AG08395 (cell line): ENCODE measurements at places on chromosomes 11 and 22.
A peak's percentile ranks its signal among the peaks of the same experiment; 100 is the strongest.

GRCh38 chr11:111335549-111335948, 37.2 kb downstream of the POU2AF3 start:
- no peak for DNase-seq

DNA sequence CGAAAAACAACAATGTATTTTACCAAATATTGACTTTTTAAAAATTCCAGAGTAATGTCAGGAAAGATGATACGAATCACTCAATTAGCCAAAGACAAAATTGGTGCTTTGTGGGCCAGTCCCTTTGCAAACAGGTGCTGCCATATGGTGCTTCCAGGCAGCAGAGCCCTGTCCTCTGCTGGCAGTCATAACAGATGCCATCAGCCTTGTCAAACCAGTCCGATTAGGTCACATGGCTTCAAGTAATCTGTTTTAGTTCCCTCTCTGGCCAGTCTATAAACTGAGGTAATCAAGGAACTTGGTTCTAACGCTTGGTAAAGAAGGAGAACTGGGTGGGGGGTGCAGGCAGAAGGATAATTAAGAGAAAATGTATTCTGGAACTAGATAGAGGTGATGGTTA, 49.1 kb upstream of the CAPRIN1 start:
- no peak for DNase-seq

DNA sequence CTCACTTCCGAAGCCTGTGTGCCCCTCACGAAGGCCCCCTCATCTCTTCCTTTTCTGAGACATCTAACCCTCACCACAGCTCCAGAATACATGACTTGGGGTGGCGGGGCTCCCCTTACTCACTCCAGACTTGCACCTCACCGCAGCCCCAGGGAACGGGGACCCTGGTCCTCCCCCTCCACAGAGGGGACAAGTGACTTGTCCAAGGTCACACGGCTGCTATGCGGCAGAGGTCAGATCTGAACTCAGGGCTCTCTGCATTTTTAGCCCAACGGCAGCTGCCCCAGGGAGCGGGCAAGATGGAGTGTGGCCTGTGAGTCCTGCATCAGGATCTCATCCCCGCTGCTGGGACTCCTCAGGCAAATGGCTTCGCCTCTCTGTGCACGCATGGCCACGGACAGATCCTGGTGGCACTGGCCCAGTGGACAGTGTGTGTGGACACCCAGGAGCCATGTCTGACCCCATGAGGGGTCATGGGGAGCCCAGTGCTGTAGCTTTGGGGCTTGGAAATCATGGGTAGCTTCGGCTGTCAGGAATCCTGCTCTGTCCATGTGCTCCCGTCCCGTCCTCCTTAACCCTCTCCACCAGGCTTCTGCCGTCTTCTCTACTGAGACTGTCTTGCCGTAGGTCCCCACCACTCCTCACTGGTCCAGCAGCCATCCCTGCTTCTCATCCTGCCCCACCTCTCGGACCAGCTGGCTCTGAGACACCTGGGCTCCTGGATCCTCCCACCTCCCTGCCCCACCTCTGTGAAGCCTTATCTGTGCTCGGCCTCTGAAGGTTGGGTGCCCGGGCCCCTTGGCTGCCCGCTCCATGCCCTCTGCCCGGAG, 48.0 kb upstream of the CARS1 start:
- DNase-seq = no peak

- DNase-seq = peak; percentile 75
Measured at GRCh38 chr11:32088117-32088941, 2.5 kb upstream of the RCN1 start.

- DNase-seq = no peak
Measured at GRCh38 chr11:85750646-85751045, 60.3 kb downstream of the SYTL2 start.

- peak; percentile 41 for DNase-seq
Measured at GRCh38 chr11:1869427-1870325, 16.8 kb downstream of the LSP1 start.

GRCh38 chr11:112173152-112173551, 2.2 kb upstream of the BCO2 start:
- DNase-seq = no peak

GRCh38 chr11:20049231-20049630, 111.0 kb downstream of the DBX1 start:
- no peak for DNase-seq

- DNase-seq = no peak
Measured at GRCh38 chr11:97414801-97415200, 1025.0 kb downstream of the JRKL start.

DNA sequence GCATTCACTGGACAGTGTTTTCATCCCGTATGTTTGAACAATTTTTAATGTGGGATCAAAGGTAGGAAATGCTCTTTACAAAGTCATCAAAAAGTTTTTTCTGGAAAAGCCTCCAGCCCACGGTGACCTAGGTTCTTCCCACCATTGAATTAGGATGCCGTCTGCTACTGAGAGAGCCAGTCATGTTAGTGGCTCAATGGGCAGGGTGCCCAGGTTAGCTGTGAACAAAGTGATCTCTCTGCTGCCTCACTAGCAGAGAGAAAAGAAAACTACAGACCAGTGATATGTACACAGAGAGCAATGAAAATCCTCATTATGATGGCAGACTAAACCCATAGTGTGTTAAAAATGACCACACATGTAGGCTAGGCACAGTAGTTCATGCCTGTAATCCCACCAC, 32.4 kb downstream of the KCNQ1 start:
- DNase-seq = no peak

GRCh38 chr11:114482114-114482513, 42.8 kb downstream of the REXO2 start:
- DNase-seq = no peak

GRCh38 chr22:46035742-46036557, 59.0 kb upstream of the WNT7B start:
- peak; percentile 100 for DNase-seq

- DNase-seq = peak; percentile 50
Measured at GRCh38 chr11:100682247-100682969, 4.7 kb upstream of the ARHGAP42 start.

DNA sequence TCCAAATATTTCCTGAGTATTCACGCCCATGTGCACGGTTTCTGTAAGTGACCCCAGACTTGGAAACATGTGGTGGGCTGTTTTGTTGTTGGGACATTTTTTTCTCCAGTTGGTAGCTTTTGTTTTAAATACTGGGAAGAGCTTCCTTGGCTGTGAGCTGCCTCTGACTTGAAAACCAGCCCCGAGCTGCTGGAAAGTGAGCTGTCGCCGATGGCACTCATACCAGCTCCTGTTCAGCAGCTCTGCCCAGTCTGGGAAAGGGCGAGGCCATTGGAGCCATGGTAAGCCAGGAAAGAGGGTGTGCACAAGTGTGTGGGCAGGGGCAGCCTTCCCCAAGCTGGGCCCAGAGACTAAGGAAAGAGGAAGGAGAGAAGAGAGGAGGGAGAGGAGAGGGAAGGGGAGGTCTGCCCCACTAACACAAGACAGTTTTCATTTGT, 3.2 kb upstream of the FLI1 start:
- no peak for DNase-seq

DNA sequence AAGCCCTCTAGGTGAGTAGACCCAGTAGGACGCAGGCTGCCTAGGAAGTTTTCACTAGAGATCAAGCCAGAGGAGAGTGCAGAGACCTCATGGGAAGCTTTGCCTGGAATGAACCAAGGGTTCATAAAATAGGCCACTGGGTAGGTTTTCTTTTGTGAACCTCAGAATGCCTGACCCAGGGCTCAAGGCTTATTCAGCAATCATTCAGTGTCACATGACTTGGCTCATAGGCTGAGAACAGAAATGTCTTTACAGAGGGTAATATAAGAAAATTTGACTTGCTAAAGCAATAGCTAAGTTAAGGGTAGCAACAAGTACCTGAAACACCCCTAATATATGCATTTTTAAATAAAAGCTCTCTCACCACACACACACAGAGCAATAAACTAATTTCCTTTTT, 132.6 kb downstream of the RAB38 start:
- no peak for DNase-seq

GRCh38 chr11:86499723-86500129, 125.0 kb downstream of the CCDC81 start:
- DNase-seq = no peak

GRCh38 chr22:49550766-49551362, 276.8 kb downstream of the BRD1 start:
- no peak for DNase-seq

GRCh38 chr11:61514050-61514917, 5.7 kb downstream of the LRRC10B start:
- DNase-seq = no peak

DNA sequence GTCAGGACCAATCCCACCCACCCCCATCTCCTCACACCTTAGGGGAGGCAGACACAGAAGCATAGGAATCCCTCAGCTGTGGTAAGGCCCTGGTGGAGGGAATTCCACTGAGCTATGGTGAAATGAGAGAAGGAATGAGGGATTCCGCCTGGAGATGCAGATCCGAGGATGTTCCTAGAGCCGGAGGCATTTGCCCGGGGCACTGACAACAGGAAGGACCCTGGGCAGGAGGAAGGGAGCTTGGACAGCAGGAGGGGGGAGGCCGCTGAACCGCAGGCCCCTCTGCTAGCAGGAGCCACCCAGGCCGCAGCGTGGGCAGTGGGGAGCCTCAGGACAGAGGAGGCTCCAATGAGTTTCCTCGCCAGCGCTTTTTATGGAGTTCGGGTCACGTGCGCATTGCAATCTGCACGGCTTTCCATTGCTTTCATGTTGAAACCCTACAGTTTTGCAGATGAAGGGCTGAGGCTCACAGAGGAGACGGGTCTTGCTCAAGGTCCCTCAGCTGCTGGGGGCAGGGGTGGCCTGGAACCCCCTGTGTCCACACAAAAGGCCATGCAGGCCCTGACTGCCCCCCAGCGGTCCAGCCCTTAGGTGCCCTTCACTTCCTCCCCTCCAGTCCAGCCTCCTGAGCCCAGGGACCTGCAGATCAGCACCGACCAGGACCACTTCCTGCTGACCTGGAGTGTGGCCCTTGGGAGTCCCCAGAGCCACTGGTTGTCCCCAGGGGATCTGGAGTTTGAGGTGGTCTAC, 15.5 kb downstream of the CSF2RB start:
- DNase-seq = no peak

- DNase-seq = peak; percentile 75
Measured at GRCh38 chr11:75565221-75565814, 3.3 kb downstream of the SERPINH1 start.

GRCh38 chr11:36266767-36267166, 22.5 kb downstream of the COMMD9 start:
- no peak for DNase-seq

DNA sequence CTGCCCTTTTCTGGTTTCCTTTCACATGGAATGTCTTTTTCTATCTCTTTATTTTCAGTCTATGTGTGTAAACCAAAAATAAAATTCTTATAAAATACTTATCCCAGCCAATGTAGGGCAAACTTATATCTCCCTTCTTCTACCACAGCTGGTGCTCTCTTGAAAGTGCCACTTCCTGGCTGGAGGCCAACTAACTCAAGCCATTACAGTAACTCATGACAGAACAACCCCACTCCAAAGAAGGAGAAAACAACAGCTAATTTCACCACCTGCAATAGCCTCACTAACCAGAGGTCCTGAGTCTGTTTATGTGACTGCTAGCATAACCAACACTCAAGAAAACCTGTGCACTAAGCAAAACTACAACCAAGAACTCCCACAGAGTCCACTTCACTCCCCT, 74.9 kb upstream of the DBX1 start:
- DNase-seq = no peak

- no peak for DNase-seq
Measured at GRCh38 chr11:123939317-123939716, at the start of gene OR4D5. OR4D5 (plus strand) TSS chr11:123939617; CDS start chr11:123939617, 0 bp downstream.

DNA sequence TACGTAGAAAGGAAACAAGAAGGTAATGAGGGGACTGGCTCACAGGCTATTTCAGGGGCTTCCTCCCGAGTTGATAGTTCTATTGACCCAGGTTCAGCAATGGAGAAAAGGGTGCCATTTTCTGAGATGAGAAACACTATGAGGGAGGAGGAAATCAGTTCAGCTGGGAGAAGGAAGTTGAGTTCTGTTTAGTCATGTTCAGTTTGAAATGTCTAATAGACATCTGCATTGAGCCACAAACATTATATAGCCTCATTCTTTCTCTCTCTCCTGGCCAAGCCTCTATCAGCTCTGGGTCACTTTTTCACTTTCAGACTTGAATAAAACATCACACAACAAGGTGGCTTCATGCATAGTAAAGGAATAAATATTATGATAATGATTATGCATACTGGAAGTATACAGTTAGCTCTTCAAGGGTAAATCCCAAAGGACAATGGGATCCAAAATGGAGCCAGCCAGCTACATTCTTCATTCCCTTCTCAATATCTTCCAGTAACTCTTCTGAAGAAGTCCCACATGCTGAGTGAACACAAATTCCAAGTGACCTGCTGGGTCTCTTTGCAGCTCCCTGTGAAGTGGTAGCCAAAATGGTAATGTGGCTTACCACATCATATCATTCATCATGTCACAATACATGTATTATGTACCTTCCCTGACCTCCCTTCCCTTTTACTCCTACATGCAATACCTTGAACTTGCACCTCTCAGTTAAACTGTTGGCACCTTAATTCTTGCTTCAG, 80.9 kb upstream of the CD44 start:
- no peak for DNase-seq

DNA sequence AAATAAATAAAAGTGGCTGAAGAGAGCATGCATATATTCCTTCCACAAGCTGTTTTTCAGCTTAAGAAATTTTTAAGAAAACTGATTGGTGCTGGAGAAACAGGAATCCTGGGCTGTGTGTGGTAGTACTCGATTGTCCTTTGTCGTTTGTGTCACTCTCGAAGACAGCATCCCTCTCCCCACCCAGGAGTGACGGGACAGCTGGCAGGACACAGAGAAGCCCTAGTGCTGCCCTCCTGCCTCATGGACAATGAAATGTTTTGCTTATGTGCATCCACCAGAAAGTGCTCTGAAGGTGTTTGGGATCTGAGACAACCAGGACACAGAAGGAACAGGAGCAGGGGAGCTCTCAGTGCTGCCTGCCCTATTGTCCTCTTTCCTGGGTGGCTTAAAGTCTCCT, 12.8 kb downstream of the PLAAT4 start:
- DNase-seq = no peak

DNA sequence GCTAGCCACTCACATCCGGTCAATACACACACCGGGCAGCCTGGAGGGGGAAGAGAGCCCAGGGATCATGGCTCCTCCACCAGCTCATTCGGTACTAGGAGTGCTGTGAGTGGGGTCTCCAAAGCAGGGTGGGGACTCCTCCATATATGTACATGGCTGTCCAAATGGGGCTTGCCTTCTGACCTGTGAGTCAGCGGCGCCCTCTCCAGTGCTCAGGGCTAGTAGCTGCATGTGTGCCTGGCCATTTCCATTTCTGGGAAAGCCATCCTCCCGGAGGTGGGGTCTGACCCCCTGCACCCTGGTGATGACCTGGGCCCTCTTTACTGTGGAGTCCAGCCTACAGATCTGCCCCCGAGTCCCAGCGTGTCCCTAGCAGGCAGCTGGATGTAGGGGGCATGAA, 181.9 kb downstream of the CEP164 start:
- no peak for DNase-seq

DNA sequence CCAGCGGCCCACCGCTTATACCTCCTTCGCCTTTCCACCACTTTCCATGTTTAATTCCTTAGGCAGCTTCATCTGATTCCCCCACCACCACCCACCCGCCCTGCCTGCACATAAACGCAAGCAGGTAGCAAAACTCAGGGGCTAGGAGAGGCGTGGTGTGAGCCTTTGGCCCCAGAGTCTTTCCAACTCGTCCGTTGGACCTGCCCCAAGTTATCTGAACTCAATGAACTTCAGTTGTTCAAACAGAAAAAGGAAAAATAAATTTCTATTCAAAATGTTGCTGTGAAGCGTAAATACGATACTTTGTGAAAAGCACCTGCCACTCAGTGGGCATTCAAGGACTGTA, 814 bp upstream of the CDON start:
- no peak for DNase-seq
